GM12891 (cell line): ENCODE measurements at places on chromosomes 5 and 9.

GRCh38 chr5:100790170-100790665 lies 112.9 kb downstream of the ST8SIA4 start:
- no peak for DNase-seq

- DNase-seq = no peak
Measured at GRCh38 chr9:18893046-18893445, 140.0 kb downstream of the SAXO1 start.

GRCh38 chr9:116087246-116087645 lies 66.3 kb upstream of the PAPPA start:
- DNase-seq = no peak

DNA sequence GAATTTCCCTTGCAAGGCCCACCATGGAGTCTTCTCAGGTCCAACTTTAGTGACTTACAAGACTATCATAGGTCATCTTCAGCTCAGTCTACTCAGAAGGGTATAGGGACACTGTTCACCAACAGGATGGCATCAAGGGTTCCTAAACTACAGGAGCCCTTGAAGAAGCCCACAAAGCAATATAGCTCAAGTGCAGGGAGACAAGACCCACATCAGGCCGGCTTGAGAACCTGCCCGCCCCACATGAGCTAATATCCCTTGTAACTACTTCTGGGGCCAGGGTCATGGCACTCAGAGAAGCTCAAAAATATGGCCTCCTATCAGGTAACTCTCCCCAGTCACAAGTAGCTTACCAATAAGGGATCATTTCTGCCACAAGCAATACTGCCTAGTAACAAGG lies 249.9 kb downstream of the CDK5RAP2 start:
- no peak for DNase-seq

- no peak for DNase-seq
Measured at GRCh38 chr9:88829276-88829675, 162.0 kb upstream of the S1PR3 start.

GRCh38 chr9:115594557-115594956 lies 476.6 kb upstream of the TNC start:
- no peak for DNase-seq

DNA sequence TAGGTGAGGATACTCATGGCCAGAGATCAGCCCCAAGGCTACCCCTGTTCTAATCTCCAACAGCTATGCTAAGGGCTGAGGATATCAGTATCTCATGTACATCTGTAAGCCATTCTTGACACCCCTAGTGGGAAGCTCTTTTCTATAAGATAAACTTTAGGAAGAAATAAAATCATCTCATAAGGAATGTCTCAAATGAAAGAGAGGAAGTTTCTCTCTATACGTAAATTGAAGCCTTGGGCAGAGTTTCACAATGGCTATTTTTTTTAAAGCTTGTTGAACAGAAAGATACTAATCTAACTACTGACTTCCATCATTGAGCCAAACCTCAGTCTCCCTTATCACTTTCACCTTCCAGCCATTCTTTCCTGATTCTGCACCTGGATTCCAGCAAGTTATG lies 405.7 kb downstream of the PRR16 start:
- no peak for DNase-seq

GRCh38 chr9:14353222-14354056 lies 39.5 kb upstream of the NFIB start:
- DNase-seq = peak; percentile 60

GRCh38 chr9:131545786-131546335 lies 538 bp downstream of the PRRT1B start:
- DNase-seq = no peak

DNA sequence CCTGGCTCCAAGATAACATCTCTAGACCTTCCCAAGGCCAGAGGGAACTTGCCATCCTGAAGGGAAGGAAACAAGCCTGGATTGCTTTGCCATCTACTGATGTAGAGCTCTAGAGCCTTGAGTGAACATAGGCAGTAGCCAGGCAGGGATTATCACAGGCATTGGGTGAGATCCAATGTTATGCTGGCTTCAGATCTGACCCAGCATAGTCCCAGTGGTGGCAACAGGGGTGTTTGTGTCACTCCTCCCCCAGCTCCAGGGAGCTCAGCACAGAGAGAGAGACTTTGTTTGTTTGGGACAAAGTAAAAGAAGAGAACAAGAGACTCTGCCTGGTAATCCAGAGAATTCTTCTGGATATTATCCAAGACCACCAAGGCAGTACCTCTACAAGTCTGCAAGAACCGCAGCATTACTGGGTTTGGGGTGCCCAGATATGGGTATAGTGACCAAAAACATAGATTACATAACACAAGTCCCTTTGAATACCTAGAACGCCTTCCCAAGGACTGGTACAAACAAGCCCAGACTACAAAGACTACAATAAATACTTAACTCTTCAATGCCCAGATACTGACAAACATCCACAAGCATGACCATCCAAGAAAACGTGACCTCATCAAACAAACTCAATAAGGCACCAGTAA lies 137.6 kb upstream of the DAPK1 start:
- no peak for DNase-seq
